ENCODE measurements at places on chromosomes 11 and 22.

DNA sequence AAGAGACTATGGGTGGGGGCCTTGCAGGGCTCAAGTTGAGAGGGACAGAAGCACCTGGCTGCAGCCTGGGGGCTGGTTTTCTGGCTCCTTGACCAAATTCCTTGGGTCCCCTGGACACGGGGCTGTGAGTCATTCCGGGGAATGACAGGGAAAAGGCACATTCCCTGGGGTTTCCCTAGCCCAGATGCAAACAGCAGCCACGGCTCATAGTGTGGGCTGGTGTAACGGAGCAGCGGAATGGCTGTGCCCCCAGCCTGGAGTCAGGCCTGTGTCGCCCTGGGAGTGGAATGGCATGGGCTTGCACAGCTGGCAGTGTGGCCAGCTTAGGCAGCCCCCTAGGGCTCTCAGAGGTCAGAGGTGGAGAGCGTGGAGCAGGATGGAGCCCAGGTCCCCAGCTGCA is 77.6 kb upstream of the KCNQ1OT1 start:
- DNase-seq: peak; percentile 27
- H3K4me3 ChIP-seq: no peak overlapping the region
- no peak overlapping the region for H3K27ac ChIP-seq
- H3K36me3 ChIP-seq: no peaks in the 10 kb centered on the region
- H3K4me1 ChIP-seq: peaks cover 15% of the 10 kb centered on the region

- peaks cover 23% of the 10 kb centered on the region for H3K27me3 ChIP-seq
- no peaks in the 10 kb centered on the region for H3K36me3 ChIP-seq
- DNase-seq: no peak
- H3K4me3 ChIP-seq: no peak overlapping the region
- H3K27ac ChIP-seq: no peak overlapping the region
- H3K4me1 ChIP-seq: peaks cover 5% of the 10 kb centered on the region
Observed at GRCh38 chr22:30078320-30079311, 1.6 kb upstream of the HORMAD2 start.

- no peak overlapping the region for H3K4me3 ChIP-seq
- peak; percentile 58 for DNase-seq
- no peaks in the 10 kb centered on the region for H3K27me3 ChIP-seq
Observed at GRCh38 chr11:56917708-56918400, 70.9 kb upstream of the OR5AK2 start.

- H3K27me3 ChIP-seq: peaks cover 10% of the 10 kb centered on the region
- no peak overlapping the region for H3K4me3 ChIP-seq
- no peak overlapping the region for H3K27ac ChIP-seq
- DNase-seq: no peak
- peaks cover 21% of the 10 kb centered on the region for H3K4me1 ChIP-seq
Observed at GRCh38 chr11:44759743-44760476, 33.1 kb downstream of the TSPAN18 start.

- no peaks in the 10 kb centered on the region for H3K36me3 ChIP-seq
- peak overlapping the region; percentile 75 for H3K27ac ChIP-seq
- no peak overlapping the region for H3K4me3 ChIP-seq
- DNase-seq: peak; percentile 80
- no peaks in the 10 kb centered on the region for H3K27me3 ChIP-seq
Observed at GRCh38 chr11:121236115-121237001, 56.2 kb upstream of the SC5D start.

GRCh38 chr22:48957987-48958321 is 869.7 kb downstream of the BRD1 start:
- H3K27me3 ChIP-seq: no peaks in the 10 kb centered on the region
- H3K27ac ChIP-seq: no peak overlapping the region
- H3K4me3 ChIP-seq: no peak overlapping the region
- no peak for DNase-seq
- H3K36me3 ChIP-seq: no peaks in the 10 kb centered on the region

- no peaks in the 10 kb centered on the region for H3K27me3 ChIP-seq
- H3K36me3 ChIP-seq: no peaks in the 10 kb centered on the region
- H3K4me1 ChIP-seq: no peaks in the 10 kb centered on the region
- DNase-seq: no peak
- H3K27ac ChIP-seq: no peak overlapping the region
- H3K4me3 ChIP-seq: no peak overlapping the region
Observed at GRCh38 chr22:35043252-35043933, 22.6 kb upstream of the ISX start.

GRCh38 chr22:17876306-17876831 is 102.1 kb upstream of the BID start:
- H3K27me3 ChIP-seq: no peaks in the 10 kb centered on the region
- H3K27ac ChIP-seq: no peak overlapping the region
- no peak overlapping the region for H3K4me3 ChIP-seq
- peaks cover 10% of the 10 kb centered on the region for H3K36me3 ChIP-seq

DNA sequence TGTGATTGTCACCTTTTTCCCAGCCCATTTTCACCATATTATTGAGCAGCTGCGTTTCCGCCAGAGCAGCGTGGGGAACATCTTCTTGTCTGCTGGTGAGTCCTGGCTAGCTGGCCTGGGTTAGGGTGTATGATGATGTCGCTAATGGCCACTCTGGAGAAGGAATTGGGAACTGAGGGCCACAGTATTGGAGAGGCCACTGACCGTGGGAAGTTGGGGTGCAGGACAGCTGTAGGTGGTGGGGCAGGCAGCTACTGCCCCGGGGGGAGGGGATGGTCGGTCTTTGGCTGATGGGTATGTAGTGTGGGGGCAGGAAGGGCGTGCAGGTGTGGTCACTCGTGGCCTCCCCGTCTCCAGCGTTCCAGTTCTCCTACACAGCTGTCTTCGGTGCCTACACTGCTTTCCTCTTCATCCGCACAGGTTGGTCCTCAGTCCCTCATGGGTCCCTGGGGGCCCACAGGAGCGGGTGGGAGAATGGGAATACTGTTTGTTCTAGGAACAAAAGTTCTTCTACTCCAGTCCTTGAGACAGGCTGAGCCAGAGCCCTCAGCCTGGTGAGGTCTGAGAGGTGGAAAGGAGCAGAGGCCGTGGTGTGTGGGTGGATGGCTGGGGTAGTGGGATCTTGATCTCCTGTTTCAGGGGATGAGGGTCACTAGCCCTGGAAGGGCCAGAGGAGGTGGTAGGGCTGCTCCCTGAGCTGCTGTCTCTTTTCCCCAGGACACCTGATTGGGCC is 2.1 kb downstream of the RCE1 start:
- peaks cover 9% of the 10 kb centered on the region for H3K36me3 ChIP-seq
- peaks cover 19% of the 10 kb centered on the region for H3K4me1 ChIP-seq
- H3K4me3 ChIP-seq: no peak overlapping the region

DNA sequence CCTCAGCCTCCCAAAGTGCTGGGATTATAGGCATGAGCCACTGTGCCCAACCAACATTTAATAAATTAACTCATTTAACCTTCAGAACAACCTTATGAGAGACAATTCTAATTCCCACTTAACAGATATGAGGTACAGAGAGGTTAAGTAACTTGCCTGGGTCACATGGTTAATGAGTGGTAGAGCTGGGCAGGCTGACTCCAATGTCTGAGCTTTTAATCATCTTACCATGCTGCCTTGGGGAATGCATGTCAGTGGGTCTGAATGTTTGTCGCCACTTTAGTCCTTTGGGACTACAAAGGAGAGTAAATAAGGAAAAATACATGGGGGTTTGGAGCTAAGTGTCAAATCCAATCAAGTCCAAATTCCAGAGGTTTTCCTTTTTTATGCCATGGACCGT is 11.2 kb upstream of the PIK3C2A start:
- no peaks in the 10 kb centered on the region for H3K4me1 ChIP-seq
- no peaks in the 10 kb centered on the region for H3K36me3 ChIP-seq
- H3K27ac ChIP-seq: no peak overlapping the region
- no peak for DNase-seq
- H3K27me3 ChIP-seq: no peaks in the 10 kb centered on the region

Measured in astrocyte (in vitro differentiated cells and primary cell).